Stimulated activated CD4-positive, alpha-beta T cell treated with anti-CD3 and anti-CD28 coated beads, TNF-alpha, amount 100 ng/mL, for 1 hour (primary cell): ENCODE measurements at places on chromosomes 11 and 22.

- DNase-seq, result peak; percentile 18
Observed at GRCh38 chr22:25334162-25334490, 114.7 kb downstream of the CRYBB2 start.

- no peak for DNase-seq
Observed at GRCh38 chr11:86234831-86235461, 9.6 kb upstream of the EED start.

DNA sequence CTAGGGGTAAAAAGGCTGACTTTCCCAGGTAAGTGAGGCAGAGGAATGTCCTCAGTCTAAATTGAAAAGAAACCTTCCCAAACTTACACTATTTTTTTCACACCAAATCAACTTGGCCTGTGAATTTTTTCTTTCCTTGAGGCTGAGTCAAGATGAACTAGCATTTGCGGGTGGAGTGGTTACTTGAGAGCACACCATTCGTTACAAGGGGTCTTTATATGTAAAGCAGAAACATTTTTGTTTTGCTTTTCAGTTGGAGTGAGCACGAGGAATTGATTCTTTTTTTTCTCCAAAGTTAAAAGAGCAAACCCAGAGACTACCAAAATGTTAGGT lies 36.4 kb downstream of the MAML2 start:
- no peak for DNase-seq

DNA sequence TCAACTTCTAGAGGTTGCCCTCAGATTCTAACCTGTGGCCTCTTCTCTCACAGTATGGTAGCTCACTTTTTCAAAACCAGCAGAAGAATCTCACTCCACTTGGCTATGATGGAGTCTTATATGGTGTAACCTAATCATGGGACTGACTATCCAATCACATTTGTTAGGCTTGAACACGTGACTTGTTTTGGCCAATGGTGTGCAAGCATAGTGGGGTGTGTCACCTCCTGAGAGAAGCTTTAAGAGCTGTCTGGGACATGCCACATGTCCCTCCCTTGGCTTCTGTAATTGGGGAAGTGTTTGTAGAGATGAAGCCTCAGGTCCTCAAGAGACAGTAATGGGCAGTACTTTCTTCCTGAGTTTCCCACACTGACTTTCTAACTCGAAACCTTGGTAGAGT lies 12.8 kb upstream of the SMIM38 start:
- DNase-seq, result no peak

DNA sequence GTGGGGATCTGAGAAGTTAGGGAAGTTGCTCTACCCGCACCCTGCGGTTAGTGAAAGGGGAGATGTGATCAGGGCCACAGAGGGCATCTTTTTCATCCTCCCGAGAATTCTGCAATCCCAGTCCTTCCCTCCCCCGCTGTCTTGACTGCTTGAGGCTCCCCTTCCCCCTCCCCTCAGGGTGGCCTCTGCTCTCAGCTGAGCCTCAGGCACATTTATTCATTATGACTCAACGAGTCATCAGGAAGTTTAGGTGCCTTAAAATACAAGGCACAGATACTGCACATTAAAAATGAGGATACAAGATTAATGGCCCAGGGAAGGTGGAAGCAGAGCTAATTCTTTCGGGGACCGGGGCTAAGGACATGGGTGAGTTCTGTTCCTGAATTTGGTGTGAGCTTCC lies 104.0 kb downstream of the CACNA1I start:
- no peak for DNase-seq

DNA sequence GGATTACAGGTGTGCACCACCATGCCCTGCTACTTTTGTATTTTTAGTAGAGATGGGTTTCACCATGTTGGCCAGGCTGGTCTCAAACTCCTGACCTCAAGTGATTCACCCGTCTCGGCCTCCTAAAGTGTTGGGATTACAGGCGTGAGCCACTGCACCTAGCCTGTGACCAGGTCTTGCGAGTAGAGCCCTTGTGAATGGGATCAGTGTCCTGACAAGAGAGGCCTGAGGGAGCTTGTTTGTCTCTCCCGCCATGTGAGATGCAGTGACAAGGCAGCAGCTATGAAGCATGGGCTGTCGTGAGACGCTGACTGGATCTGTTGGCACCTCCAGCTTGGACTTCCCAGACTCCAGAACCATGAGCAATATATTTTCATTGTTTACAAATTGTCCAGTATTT lies 69.3 kb downstream of the LRRC32 start:
- no peak for DNase-seq

DNA sequence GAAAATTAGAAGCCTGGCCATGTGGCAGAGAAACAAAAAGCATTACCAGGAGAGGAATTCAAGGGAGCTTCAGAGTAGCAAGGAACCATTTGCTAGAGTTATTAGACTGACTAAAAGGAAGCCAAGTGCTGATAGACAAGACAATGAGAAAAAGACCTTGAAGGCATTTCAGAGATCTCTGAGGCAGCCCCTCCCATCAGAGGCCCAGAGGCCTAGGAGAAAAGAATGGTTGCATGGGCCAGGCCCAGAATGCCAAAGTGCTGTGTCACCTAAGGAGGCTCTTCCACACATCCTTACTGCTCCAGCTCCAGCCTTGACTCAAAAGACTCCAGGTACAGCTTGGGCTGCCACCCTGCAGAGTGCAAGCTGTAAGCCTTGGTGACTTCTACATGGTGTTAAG lies 61.8 kb upstream of the POU2AF2 start:
- no peak for DNase-seq

GRCh38 chr22:45574069-45574703 lies 71.5 kb downstream of the FBLN1 start:
- no peak for DNase-seq

GRCh38 chr11:72039856-72040401 lies 40.4 kb downstream of the NUMA1 start:
- DNase-seq, result no peak

- DNase-seq, result peak; percentile 20
Observed at GRCh38 chr11:65314501-65315203, at the start of gene CDC42EP2. TSS of gene CDC42EP2 (plus strand) at chr11:65314866. CDS start at chr11:65320899, 6,033 bp downstream.

- no peak for DNase-seq
Observed at GRCh38 chr11:124737638-124738305, 2.0 kb upstream of the NRGN start.

DNA sequence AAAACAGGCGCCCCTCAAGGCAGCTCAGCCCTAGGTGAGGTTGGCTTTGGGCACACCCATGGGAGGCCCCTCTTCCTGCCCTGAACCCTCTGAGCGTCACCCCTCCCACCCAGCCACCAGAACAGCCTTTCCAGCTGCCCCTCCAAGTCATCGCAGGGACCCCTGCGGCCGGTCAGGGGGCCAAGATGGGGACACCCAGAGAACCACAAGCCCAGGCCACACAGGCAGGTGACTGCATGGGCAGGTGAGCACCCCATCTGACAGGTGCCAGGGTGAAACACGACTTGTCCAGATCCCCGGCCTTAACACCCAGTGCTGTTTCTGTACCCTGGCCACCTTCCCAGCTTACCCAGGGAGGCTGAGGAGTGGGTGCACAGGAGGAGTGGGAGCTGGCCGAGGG lies 24.6 kb upstream of the GRAMD4 start:
- DNase-seq, result no peak

- no peak for DNase-seq
Observed at GRCh38 chr11:119779195-119780071, 50.4 kb upstream of the NECTIN1 start.

GRCh38 chr22:50118557-50119168 lies 28.9 kb downstream of the MOV10L1 start:
- DNase-seq, result no peak

DNA sequence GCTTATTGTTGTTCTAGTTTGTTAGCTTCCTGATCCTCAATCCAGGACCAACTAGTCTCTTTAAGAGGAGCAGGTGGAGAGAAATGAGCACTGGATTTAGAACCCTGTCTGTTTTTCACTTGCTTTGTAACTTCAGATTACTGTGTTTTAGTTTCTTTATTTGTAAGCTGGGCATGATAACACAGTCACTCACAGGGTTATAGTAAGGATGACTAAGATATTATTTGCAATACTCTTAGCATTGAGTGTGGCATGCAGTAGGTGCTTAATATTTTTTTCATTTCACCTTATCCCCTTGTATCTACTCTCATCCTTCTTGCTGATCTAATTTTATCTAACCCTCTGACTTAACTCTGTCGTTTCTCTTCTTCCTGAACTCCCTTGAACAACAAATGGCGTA lies 33.8 kb downstream of the DNHD1 start:
- no peak for DNase-seq

DNA sequence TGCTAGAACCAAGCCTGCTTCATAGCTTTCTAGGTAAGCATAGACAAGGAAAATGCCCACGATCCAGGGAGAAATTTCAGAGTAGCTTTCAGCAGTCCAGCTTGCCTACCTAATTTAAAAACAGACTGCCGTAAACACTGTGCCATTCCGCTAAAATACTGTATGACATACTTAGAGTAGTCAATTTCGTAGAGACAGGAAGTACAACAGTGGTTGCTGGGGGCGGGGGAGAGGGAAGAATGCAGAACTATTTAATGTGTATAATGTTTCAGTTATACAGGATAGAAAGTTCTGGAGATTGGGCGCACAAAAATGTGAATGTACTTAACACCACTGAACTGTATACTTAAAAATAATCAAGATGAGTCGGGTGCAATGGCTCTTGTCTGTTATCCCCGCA lies 56.7 kb downstream of the C11orf58 start:
- no peak for DNase-seq

DNA sequence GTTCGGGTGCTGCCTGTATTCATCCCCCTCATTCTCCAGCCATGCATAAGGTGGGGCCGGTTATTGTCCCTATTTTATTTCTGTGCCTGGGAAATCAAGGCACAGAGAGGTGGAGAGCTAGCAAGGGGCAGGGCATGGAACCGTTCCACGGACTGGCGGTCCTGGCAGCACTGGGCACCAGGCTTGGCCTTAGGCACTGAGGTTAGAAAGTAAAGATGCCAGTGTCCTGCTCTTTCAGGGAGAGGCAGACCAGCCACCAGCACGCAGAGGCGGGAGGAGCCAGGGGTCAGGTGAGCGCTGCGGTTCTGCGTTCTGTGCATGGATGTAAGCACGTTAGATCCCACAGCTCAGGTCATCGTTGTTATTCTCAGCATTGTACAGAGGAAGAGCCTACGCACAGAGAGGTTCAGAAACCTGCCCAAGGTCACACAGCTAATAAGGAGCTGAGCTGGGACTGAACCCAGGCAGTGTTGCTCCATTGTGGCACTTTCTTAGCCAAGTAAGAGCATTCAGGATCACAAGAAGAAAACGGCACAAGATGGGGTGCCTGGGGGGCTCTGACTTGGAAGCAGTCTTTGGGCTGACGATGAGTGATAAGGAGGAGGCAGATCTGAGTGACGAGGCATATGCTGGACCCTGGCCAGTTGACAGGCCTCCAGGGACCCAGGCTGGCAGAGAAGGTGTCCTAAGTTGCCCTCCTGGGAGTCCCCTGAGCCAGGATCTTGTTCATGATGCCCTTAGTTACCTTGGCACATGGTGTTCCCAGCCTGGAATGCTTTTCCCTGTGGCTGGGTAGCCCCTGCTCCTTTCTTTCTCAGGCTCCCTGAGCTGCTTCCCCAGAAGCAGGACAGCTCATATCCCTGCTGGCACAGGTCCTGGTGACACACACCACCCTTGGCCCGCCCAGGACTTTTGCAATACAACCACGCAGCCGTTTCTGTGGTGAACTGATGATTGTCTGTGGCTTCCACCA lies 41.1 kb downstream of the OSBPL5 start:
- DNase-seq, result no peak

DNA sequence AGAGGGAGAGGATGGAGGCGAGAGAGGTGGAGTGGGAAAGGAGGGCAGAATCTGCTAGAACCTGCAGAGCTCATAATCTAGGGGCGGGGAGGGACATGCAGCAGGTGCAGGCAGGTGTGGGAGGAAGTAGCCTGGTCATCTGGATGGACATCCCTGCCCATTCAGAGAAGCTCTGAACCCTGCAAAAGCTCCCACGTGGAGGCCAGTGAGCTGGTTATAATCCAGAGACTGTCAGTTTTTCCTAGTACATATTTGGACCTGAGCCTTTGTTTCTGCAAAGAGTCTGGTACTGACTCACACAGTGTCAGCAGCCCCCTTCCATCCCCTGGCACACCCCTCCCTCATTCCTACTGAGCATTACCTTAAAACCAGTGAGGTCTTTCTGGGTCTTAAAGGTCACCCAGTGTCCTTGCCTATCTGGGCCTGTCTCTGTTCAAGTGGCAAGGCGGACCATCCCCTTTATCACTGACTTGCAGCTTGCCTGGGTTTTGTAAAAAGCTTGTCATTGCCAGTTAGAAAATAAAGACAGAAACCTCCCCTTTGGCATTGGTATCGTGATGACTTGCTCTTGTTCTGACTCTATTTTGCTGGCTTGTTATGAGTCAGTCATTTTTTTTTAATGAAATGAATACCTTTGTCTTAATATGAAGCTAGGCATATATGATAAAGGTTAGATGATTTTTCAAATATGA lies 26.1 kb downstream of the PTPRJ start:
- no peak for DNase-seq

DNA sequence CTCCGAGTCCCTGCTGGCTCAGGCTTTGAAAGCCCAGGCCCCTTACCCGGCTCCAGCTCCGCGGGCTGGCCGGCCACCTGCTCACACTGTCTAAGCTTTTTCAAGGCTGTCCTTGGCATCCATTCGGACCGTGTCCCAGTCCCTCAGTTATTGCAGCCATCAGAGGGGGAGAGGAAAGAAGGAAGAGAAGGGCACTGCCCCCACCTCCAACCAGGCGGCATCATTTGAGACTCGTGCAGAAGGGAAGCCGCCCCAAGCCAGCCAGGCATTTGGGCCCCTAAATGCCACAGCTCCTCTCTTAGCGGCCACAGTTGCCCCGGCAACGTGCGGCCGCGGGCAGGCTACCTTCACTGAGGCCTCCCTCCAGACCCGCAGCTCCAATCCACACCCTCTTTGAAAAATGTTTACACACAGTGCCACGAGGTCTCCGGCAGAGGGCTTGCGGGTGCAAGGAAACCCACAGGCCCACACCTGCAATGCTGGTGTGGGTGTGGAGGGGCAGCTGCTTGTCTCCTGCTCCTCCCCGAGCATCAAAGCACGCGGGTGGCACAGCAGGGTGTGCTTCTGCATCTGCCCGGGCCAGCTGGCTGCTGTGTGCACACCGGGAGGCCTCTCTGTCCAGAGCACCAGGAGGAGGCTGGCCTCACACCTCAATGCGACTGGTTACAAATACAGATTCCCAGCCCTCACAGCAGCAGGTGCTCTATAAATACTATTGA lies 124.4 kb downstream of the CTTN start:
- no peak for DNase-seq

- DNase-seq, result no peak
Observed at GRCh38 chr11:110599207-110599606, 113.0 kb downstream of the ARHGAP20 start.

DNA sequence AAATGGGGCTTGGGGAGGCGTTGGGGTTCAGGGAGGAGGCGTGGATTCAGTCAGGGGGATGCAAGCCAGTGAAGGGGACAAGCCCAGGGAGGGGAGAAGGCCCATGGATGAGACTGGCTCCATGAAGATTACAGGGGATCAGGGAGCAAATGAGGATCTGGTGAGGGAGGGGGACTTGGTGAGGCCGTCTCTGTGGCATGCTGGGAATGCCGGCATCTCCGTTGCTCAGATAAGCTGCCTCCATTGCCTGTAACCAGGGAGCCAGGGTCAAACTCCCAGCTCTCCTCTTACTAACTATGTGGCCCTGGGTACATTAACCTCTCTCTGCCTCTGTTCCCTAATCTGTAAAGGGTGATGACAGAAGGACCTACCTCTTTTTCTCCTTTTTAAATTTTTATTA lies 38.7 kb downstream of the TPBGL start:
- DNase-seq, result no peak

- no peak for DNase-seq
Observed at GRCh38 chr22:19723232-19723982, at the start of gene GP1BB. TSS of gene GP1BB (plus strand) at chr22:19723539. CDS start at chr22:19723570, 31 bp downstream.
